Nephron progenitor cell (in vitro differentiated cells): ENCODE measurements at places on chromosomes 5 and 9.
A peak's percentile ranks its signal among the peaks of the same experiment; 100 is the strongest.

DNA sequence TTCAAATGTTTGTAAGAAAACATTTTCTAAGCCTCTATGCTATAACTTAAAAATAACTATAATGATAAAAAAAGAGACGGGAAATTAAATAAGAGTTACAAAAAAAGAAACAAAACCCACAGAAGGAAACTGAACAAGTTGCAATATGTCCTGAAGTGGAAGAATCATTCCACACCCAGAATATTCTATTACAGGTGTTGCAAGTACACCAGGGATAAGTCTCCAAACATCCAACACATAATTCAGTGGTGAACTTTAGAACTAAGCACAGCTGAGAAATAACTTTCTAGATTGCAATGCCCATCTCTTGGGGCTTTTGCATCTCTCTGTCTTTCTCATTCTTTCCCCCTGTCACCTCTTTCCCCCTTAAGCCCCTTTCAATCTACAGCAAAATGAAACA is 325.2 kb downstream of the BRINP1 start:
- no peak for DNase-seq

DNA sequence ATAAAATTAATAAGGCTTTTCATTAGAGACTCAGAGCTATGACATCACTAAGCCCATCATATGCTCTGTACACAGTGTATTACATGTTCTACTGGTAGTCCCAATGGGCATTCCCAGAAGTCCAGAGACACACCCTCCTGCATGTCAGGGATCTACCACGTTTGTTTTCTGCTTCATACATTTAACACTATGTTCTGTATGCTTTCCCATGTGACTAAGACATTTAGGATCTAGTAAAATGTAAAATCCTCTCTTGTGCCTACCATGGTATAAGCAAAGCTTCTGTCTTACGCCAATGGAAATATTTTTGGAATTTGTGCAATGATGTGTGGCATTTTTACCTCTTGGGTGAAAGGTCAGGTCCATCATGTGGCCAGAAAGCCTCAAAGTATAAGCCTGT is 192.4 kb downstream of the ADAMTSL1 start:
- no peak for DNase-seq

GRCh38 chr9:127979333-127980059 is 1.3 kb downstream of the EEIG1 start:
- peak; percentile 37 for DNase-seq

- DNase-seq = no peak
Measured at GRCh38 chr5:113632996-113633395, 119.5 kb downstream of the YTHDC2 start.

DNA sequence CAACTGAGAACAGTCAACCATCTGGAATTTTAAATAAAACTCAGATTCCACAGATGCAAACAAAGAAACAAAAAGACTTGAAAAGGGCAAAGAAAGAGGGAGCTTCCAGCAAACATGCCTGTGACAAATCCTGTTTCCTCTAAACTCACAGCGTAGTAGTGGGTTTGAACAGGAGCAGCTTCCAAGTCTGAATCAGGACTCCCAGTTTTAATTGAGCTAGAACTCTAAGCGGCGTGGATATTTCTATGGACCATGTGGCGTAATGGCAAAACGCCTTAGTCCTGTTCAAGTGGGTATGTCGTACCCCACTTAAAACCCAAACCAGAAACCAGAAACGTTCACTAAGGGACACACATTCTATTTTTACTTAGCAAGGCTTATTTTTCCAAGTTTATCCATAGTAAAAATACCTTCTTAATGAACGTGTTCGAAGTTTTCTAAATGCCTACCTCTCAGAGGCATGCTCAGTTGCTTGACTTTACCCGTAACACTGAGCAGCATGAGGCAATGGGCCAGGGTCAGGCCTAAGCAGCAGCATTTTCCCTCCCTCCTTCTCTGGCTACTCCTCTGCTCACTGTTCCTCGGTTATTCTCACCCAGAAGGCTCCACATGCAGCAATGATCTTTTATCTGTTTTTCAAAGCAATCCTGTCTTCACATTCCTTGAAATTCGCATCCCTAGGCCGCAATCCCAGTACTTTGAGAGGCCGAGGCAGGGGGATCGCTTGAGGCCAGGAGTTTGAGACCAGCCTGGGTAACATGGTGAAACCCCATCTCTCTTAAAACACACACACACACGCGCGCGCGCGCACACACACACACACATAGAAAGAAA is 77.9 kb downstream of the FNBP1 start:
- no peak for DNase-seq

DNA sequence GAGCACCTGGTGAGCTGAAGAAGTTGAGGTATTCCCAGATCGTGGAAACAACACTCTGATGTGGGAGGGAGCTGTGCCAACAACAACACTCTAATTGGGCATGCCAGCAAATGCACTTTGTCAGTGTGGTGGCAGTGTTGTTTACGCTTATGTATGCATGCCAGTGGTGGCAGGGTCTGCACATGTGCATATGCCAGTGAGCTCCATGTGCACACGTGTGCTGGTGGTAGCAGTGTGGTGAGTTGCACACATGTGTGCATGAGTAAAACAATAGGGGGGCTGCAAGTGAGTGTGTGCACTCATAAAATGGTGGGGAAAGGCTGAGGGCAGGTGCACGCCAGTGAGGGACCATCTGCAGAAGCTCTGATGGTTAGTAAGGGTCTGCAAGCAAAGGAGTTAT is 134.2 kb downstream of the DMRTA1 start:
- no peak for DNase-seq

- no peak for DNase-seq
Measured at GRCh38 chr5:111259636-111260035, 35.5 kb downstream of the CAMK4 start.

GRCh38 chr5:61055434-61056006 is 106.7 kb downstream of the SMIM15 start:
- no peak for DNase-seq

DNA sequence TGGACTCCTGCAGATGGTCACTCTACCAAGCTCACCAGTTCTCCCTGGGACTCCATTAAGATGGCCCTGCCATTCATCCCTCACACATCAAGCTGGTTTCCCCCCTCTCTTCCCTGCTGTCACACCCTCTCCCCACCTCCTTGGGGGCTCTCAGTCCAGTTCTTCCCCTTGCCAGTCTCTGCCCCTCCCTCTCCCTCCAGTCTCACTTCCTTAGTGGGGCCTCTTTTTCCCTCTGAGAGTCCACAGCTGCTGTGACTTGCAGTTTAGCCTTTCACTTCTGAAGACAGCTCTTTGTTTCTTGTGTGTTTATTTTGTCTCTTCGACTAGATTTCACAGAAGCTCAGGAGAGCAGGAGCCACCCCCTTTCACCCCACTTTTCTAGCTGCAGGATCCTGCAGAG is 10.5 kb downstream of the DOCK2 start:
- DNase-seq = no peak

DNA sequence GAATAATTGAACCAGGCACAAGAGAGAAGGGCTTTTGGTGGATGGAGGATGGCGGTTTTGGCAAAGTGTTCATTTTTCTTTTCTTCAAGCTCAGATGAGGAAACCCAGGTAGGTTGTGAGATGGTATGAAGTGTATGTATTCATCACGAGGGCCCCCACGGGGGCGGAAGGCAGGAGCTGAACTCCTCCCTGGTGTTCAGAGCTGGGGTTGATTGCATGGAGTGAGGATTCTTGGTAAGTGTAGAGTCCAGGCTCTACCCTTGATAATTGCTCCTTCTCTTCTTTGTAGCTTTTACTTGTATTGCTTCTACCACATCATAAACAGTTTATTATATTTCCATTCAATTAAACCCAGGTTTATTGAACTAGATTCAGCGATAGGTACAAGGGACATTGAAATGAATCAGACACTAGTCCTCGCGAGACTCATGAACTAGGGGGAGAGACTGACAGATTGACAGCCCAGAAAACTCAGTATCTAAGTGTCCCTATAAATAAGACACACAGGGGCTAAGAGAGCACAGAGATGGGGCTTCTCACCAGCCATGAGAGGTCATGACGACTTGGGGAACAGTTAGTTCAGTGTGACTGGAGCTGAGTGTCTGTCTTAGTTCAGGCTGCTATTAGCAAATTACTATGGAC is 116.7 kb upstream of the KLF4 start:
- DNase-seq = no peak

GRCh38 chr9:135224921-135225541 is 137.6 kb downstream of the OLFM1 start:
- no peak for DNase-seq

DNA sequence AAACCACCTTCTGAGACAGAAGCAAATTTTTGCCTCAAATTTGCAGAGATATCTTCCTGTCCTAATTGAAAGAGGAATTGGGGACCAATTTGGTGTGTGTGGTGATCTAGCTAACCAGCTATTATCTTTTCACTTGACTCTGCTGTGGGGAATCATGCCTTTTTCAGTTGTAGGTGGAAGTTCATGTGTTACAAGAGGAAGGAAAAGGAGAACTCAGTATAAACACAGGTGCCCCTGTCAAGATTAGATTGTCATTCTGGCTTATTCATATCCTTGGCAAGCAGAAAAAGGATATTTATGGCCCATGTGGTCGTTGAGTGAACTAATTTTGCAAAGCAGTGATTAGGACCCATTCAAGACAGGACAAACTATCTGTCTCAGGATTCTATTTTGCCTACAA is 336.8 kb upstream of the SLC30A5 start:
- DNase-seq = no peak
